C1 segment of cervical spinal cord (tissue), 14 donors: ENCODE measurements at places on chromosomes 13 and 19.

DNA sequence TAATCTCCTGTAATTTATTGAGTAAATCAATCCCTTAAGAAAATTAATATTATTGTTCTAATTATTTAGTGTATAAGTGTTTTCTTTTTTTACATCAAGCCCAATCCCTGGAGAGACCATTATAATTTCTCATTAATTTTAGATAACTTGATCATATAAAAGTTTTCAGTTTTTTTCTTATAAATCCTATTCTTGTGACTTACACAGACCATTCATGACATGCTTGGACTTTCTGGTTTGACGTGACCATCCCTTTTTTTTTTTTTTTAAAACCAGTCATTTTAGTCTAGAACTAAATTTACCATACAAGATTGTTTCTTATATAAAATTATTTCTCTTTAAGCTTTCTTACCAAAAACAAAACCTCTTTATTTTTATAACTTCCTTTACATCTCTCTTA, 5.4 kb upstream of the MTRF1 start:
- DNase-seq, result no peak

GRCh38 chr13:59665732-59666131, 498.0 kb downstream of the DIAPH3 start:
- no peak for DNase-seq

DNA sequence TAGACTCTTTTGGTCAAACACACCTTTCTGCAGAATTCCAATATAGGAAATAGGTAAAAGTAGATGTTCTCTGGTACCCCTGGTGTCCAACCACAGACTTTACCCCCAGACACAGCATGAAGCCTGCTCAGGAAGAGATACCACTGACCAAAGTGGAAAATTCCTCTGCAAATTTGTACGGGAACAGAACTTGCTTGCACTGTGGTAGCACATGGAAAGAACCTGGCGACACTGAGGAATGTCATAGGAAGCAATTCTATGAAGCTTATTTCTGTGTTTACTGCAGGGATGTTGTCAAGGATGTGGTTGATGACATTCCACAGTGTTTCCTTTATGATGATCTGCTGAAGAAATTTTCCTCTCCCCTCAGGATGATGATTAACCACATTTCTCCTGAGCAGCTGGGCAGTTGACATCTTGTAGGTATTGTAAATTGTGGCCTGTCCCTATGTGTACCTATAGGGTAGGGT, 48.9 kb upstream of the TNFSF11 start:
- DNase-seq, result no peak

DNA sequence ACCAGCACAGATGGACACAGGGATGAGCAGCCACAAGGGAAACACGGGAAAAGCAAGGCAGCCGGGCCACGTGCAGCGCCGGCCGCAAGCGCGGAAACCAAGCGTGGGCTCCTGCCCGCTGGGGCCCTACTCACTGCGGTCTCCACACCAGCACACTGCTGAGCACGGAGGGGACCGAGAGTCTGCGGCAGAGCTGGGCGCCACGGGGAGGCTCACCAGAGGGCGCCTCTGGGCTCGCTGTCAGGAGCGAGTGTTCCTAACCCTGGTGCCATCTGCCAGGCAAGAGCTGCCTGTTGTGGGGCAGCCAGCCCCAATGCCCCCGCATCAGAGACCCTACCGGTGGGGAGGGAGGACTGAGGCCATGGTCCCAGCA, 26.5 kb downstream of the MPND start:
- DNase-seq, result peak; percentile 27

DNA sequence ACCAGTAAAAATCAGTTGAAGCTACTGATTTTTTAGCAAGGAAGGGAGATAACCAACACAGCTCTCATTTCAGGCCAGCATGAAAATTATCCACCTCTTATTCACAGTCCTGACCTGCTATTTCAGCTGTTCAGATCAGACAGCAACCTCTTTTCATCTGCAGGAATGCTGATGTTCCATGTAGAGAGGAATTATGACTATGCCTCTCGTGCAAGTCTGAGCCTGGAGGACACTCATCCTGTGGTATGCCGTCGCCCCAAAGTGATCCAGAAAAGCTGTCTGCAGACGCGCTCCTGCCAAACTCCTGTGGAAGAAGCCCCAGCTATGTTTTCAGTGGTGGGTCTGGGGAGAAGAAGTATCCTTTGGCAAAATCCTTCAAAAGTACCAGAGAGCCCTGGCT, 563.5 kb upstream of the SLITRK1 start:
- DNase-seq, result no peak
